Activated CD4-positive, alpha-beta memory T cell treated with anti-CD3 and anti-CD28 coated beads for 36 hours (primary cell): ENCODE measurements at places on chromosomes 13 and 19. TPM values are rescaled to one million over a fixed set of nuclear protein-coding genes. Genes with fewer than 3 reads are reported as not detected.

- DNase-seq = no peak
- no peak overlapping the region for H3K27ac ChIP-seq
- H3K36me3 ChIP-seq = peaks cover 3% of the 10 kb centered on the region
- H3K4me3 ChIP-seq = no peak overlapping the region
- H3K4me1 ChIP-seq = peaks cover 88% of the 10 kb centered on the region
- no peaks in the 10 kb centered on the region for H3K27me3 ChIP-seq
These were observed 30.9 kb downstream of the ACTN4 start for GRCh38 chr19:38678217-38678890.

- H3K27ac ChIP-seq = no peak overlapping the region
- no peaks in the 10 kb centered on the region for H3K36me3 ChIP-seq
- H3K27me3 ChIP-seq = no peaks in the 10 kb centered on the region
- DNase-seq = peak; percentile 11
These were observed 242.6 kb downstream of the DCT start for GRCh38 chr13:94236872-94237271.

- DNase-seq = peak; percentile 26
- peaks cover 22% of the 10 kb centered on the region for H3K4me1 ChIP-seq
- H3K36me3 ChIP-seq = peaks cover 27% of the 10 kb centered on the region
- no peak overlapping the region for H3K4me3 ChIP-seq
These were observed 2.5 kb upstream of the GARIN5A start for GRCh38 chr19:50478901-50479715.

DNA sequence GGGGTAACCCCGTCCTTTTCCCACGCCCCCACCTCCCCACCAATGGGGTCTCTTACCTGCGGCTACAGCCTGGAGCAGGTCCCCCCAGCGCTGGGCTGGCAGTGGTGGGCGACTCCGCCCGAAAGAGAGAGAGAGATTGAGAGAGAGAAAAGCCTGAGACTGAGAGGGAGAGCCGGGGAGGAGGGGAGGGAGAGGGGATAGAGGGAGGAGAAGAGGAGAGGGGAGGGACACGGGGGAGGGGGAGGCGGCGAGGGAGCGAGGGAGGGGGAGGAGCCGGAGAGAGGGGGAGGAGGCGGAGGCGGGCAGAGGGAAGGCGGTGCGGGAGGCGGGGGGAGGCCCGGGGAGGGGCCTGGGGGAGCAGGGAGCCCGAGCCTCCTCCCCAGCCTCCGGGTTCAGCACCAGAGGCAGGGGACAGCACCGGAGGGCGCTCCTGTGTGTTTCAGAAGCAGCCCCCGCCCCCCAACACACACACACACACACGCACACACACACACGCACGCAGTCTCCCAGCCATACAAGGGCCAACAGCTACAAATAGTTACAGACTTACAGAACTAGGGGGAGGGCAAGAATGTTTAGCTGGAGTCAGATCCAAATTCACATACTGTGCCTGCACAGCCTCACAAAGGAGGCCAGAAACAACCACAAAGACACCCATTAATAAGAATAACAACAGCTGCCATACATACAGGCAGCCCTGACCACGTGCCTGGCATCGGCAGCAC, at the start of gene SLC8A2:
SLC8A2 (minus strand) TSS at position 161 of the 725 bp plus-strand sequence. CDS start 5,490 bp downstream, outside the sequence.
- DNase-seq = peak; percentile 72
- H3K4me3 ChIP-seq = no peak within 1 kb of the TSS
- H3K4me1 ChIP-seq = peaks cover 9% of the 10 kb centered on the region
- no peaks in the 10 kb centered on the region for H3K36me3 ChIP-seq

The TUBA3C gene
- not detected for total RNA-seq
